ENCODE measurements at places on chromosomes 4 and X. TPM values are rescaled to one million over a fixed set of nuclear protein-coding genes. Genes with fewer than 3 reads are reported as not detected.

DNA sequence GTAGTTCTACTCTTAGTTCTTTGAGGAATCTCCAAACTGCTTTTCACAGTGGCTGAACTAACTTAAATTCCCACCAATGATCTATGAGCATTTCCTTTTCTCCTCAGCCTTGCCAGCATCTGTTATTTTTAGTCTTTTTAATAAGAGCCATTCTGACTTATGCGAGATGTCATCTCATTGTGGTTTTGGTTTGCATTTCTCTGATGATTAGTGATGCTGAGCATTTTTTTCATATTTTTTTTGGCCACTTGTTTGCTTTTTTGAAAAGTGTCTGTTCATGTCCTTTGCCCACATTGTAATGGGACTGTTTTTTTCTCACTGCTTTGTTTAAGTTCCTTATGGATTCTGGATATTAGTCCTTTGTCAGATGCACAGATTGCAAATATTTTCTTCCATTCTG lies 21.5 kb upstream of the PHKA1 start:
- DNase-seq = no peak

GRCh38 chr4:69750346-69750745 lies 10.1 kb downstream of the SULT1B1 start:
- no peak for DNase-seq

Gene LPAR4
- not detected for total RNA-seq

- no peak for DNase-seq
Measured at GRCh38 chrX:100647095-100647494, 3.1 kb downstream of the SRPX2 start.

- DNase-seq = peak; percentile 61
Measured at GRCh38 chrX:153671589-153672530, 1.8 kb downstream of the PNCK start.

DNA sequence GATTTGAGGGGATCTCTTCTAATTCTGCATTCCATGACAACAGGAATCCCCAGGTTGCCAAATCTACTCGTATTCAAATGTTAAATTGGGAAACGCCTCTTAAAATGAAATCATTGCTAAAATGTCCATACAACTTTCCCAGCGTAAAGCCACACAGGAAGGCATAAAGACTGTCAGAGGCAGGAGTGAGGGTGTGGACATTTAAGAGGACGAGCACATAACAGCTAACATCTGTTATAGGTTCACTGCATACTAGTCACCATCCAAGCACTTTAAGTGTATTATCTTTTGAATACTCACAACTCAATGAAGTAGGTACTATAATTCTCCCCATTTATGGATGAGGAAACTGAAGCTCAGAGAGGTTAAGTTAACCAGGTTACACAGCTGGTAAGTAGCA lies 35.6 kb downstream of the ATG4A start:
- DNase-seq = no peak

Gene GPC4
- total RNA-seq = 26.9 TPM

- no peak for DNase-seq
Measured at GRCh38 chrX:13932416-13932815, 97.3 kb downstream of the GEMIN8 start.

DNA sequence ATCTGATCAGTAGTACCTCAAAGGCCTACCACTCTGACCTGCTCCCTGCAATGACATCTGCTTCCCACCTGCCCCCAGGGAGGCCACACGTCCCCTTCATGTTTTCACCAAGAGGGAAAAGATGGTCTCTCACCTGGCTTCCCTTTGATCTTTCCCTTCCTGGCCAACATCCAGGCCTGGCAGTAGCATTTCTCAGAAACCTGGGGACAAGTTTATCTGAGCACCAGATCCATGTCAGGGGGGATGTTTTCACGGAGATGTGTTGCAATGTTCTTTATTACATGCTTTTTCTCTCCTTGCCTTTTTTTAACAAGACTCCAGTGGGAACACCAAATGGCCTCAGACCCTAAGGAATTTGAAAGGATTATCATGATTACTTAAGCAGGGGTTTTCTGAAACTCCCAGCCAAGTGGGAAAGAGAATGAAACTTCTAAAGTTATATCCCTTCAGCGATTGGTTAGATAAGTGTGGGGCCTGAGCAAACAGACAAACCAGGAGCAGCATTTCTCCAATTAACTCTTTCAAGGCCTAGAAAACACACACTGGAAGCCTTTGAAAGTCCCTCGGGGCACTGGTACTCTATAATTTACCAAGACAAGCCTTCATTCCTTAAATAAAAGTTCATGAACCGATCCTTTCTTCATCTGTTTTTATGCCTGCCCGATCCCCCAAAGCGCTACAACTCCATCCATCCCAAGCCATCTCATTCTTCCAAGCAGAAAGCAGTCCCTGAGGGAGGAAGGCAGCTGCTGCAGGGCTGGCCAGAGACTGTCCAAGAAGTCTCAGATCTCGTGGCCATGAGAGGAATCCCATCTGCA lies 94.1 kb downstream of the BCOR start:
- DNase-seq = no peak

Data from sigmoid colon (tissue), 7 donors.